Ecto neural progenitor cell (in vitro differentiated cells): ENCODE measurements at places on chromosomes 3 and 15.

DNA sequence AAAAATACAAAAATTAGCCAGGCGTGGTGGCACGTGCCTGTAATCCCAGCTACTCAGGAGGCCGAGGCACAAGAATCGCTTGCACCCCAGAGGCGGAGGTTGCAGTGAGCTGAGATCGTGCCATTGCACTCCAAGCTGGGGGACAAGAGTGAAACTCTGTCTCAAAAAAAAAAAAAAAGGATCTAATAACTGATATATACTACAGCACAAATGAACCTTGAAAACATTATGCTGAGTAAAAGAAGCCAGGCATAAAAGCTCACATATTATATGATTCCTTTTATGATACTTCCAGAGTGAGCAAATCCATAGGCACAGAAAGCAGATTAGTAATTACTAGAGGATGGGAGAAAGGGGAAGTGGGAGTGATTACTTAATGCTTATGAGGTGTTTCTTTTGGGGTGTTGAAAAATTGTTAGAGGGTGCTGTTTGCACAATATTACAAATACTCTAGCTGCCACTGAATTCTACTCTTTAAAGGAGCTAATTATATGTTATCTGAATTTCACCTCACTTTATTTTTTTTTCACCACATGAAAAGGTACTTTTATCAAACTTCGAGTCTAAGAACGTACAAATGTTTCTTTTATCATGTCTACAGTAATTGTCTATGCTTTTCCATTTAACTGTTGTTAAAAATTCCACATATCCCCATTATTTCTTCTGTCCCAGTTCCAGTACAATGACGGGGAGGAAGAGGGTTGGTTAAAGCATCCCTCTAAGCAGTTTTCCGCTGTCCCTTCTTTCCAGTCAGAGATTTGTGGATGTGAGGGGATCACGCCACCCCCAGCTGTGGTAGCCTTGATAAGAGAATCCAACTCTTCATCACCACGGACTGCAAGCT lies 77.7 kb upstream of the FAM174B start:
- no peak for DNase-seq

DNA sequence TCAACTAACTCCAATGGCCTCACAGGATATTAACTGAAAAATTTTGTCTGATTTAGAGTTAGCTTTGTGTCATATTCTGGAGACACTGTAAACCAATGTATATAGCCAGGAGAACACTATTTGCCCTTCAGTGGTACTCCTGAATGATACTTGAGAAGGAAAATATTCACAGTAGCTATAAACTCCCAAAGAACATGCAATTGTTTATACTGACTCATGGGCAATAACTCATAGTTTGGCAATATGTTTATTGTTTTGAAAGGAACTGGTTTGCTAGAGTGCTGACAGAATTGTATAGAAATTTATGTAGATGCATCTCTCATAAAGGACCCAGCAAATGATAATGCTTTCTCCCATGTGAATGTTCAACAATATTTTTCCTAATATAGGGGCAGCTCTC lies 537.6 kb downstream of the PLOD2 start:
- DNase-seq = no peak

DNA sequence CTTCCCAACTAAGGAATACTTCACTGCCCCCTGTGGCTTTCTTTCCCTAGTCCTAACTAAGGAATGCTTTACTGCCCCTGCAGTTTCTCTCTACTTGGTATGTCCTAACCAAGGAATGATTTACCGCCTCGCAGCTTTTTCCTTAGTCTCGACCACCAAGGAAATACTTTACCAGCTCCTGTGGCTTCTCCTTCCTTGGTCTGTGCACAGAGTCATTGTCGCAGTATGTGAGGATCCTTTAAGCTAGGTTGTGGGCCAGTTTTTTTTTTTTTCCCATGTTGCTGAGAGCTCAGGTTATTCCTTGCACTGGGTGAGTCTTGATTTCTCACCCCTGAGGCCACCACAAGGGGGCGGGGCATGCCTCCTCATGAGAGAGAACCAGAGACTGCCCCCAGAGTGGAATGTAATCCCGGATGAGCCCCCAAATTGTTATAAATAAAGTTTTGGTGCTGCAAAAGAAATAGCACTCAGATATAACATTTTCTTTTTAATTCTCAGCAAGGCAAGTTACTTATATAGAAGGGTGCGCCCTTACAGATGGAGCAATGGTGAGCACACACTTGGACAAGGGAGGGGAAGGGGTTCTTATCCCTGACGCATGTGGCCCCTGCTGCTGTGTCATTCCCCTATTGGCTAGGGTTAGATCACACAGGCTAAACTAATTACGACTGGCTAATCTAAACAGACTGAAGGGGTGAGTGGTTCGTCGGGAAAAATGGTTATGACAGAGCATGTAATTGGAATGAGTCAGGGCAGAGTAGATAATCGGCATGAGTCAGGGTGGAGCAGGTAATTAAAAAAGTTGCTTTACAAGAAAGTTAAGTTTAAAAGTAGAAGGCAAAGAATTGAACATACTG lies 27.0 kb downstream of the NDUFB4 start:
- DNase-seq = no peak

DNA sequence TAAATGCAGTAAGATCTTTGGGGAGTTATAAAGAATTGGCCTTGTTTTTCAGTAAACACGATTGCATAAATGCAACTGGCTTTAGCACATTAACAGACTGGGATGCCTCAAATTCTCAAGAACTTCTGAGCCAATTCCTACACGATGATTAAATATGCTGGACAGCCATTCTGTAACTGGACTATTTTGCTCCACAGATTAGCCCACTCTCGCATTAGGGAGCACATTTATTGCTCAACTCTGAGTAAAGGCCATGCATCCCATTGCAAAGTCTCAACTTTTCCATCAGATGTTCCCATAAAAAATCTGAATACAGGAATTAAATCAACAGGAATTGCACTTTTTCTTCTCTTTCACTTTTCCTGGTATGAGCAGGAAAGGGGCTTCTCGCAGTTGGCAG lies 66.7 kb upstream of the PRICKLE2 start:
- no peak for DNase-seq

- no peak for DNase-seq
Observed at GRCh38 chr3:181712553-181713279, 991 bp downstream of the SOX2 start.

DNA sequence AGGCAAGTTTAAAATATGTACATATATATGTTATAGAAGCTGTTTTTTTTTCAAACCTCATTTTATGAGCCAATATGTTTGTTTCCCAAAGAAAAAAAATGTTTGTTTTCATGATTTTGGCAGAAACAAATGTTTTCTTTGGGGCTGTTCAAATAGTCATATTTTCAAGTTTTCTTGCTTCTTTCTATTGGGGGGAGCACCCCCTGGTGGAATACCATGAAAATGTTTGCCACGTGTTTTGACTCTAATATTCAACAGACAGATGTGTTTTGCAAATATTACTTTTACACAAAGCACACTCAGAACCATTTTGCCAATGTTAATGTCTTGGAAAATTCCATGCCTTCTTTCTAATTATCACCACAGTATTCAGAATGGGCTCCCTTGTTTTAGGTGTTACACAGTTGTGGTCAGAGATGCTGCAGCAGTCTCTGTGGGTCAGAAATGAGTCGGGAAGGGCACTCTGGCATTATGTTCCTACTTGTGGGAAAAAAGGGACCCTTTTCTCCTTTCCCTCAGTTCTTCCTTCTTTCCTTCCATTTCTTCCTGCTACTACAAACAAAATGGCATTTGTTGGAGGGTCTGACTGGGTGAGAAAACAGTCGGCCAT lies 817.0 kb downstream of the TUSC7 start:
- DNase-seq = no peak

DNA sequence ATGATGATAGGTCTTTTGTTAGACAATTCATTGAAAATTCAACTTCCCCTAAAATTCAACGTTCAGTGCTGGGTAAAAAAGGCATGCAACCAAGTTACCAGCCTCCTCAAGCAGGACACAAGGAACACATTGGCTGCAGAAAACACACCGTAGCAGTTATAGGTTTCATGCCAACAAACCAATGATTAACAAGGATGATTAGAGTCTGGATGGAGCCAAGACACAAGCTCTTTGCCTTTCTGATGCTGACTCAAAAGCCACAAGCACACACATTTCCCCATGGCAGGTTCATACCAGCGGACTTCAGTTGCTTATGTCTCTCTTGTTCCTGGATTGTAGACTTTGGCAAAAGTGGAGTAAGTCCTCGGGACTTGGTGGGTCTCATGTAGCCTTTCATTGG lies 105.8 kb downstream of the DHX30 start:
- DNase-seq = no peak
